ENCODE measurements at places on chromosomes 5 and 9.

GRCh38 chr9:5846096-5846495, 13.2 kb upstream of the ERMP1 start:
- DNase-seq: no peak

DNA sequence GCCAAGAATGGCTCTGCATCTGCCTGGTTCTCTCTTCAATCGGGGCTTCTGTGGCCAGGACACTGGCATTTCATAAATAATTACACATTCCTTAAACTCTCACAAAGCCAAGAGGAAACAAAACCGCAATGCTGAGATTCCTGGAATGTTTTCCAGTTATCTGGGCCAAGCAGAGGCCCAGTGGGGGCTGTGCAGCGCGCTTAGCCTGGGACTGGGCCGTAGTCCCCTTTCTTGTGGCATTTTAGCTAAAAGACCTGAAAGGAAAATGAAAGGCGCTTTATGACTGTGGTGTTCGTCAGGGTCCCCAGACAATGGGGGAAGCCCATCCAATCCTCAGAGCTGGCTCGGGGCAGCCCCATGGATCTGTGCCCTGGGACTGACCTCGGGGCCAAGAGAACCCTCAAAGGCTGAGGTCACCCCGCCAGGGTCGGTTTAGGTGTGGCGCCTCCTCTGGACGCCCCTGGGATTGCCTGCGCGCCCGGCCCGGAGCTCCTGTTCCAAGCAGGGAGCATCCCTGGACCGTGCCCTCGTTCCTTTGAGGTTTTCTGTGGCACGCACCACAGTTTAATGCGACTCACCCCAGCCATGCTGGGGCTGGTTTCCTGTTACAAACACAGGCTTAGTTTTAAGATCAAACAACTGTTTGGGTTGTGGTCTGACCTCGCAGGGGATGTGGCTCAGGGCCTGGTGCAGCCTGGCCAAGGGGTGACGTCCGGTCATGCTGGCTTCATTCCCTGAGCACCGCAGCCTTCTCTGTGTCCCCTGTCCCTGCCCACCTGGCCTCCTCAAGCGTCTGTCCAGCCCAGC, 51.5 kb upstream of the NKD2 start:
- peak; percentile 90 for DNase-seq

GRCh38 chr5:10577371-10578292, 13.8 kb downstream of the ANKRD33B start:
- no peak for DNase-seq

DNA sequence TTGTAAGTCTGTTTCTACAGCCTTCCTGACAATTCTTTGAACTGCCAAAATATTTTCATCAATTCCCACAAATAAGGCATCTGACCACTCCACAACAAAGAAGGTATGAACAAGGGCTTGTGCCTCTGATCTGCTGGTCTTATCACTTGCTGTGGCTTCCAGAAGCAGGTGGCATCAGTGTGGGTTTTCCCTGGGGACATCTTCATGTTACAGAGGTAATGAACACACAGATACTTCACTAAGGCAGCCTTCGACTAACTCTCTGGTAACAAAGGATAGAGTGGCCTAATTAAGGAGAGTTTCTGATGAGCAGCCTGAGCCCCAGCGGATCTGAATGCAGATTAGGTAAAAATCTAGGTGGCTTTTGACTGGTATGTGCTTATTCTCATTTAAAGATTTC, 15.2 kb upstream of the ERAP2 start:
- no peak for DNase-seq

DNA sequence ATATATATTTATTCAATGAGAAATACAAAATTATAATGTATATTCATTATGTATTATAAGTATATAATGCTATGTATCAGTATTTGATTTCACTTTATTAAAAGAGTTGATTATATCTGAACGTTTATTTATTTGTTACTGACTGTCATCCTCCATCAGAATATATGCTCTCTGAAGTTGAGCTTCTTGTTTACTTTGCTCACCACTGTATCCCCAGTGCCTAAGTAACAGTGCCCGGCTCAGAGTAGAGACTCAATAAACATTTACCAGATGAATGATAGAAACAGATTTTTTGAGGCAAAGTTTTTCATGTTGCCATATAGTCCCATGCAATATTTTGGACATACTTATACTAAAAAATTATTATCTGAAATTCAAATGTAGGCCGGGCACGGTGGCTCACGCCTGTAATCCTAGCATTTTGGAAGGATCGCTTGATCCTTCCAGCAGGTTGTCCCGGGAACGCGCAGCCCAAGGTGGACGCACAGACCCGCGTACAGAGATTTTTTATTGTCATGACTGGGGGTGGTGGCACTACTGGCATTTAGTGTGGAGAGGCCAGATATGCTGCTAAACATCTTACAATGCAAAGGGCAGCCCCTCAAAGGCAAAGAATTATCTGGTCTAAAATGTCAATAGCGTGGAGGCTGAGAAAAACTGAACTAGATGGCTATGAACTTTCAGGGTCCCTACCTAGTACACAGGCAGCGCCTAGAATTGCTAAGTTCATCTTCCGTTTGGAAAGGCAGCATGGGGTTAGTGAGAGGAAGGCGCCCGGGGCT, 761 bp upstream of the DNAJC25 start:
- no peak for DNase-seq

DNA sequence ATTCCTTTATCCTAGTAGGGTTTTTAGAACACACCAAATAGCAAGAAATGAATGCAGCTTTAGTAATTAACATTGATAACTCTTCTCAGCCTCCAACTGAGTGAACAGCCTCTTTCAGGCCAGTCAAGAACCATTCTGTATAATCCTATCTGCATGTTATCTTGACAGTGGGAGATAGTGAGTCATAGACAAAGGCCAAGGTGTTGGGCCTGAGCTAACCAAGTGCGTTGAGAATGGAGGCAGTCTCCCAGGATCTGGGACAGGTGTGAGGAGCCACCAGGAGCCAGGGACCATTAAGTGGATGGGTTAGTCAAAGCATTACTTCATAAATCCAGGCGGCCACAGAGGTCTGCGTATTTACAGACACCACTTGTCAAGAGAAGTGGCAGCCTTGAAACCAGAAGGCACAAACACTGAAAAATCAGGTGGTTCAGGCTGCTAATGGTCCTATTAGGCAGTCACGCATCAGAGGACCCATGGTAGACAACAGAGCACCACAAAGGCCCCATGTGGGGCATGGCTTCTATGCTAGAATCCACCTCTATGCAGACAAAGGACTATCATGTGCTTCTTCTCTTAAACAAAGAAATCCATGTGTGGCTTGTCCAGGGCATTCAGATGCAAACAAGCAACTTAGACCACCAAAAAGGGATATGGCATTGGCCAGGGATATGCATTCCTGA, 409.7 kb upstream of the PIK3R1 start:
- DNase-seq: no peak

- no peak for DNase-seq
These were observed 234.4 kb downstream of the ARHGAP26 start for GRCh38 chr5:143004361-143005145.

GRCh38 chr5:175920231-175920811, 47.8 kb downstream of the THOC3 start:
- no peak for DNase-seq

GRCh38 chr5:169133531-169133930, 167.4 kb downstream of the SLIT3 start:
- DNase-seq: no peak

- no peak for DNase-seq
These were observed 1.1 kb upstream of the PROB1 start for GRCh38 chr5:139395844-139396640.

GRCh38 chr5:136682986-136683385, 317.6 kb upstream of the TRPC7 start:
- DNase-seq: no peak

- no peak for DNase-seq
These were observed 52.4 kb downstream of the HMGCR start for GRCh38 chr5:75389430-75389829.

- no peak for DNase-seq
These were observed 13.7 kb downstream of the C1QTNF2 start for GRCh38 chr5:160356550-160357347.

- DNase-seq: no peak
These were observed 180.0 kb downstream of the FGF18 start for GRCh38 chr5:171599411-171599810.

DNA sequence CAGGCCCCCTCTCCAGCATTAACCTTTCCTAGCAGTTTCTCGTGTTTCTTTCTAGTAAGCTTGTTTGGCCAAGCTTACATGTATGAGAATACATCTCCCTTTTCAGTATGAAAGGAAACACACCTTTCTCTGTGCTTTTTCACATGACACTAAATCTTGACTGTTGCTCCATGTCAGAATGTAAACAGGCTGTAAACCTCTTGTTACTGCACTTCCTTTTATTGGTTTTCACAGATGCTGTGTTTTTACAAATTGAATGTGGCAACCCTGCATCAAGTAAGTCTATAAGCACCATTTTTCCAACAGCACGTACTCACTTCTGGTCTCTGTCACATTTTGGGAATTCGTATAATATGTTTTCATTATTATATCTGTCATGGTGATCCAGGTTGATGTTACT, 2.2 kb upstream of the CANX start:
- DNase-seq: no peak

- no peak for DNase-seq
These were observed 33.6 kb downstream of the PRRT1B start for GRCh38 chr9:131578731-131579504.

- no peak for DNase-seq
These were observed 80.8 kb downstream of the MAPKAP1 start for GRCh38 chr9:125626187-125626586.

GRCh38 chr9:81656871-81657337, 32.4 kb downstream of the TLE1 start:
- no peak for DNase-seq

- no peak for DNase-seq
These were observed 87.5 kb downstream of the SECISBP2 start for GRCh38 chr9:89405826-89406225.

DNA sequence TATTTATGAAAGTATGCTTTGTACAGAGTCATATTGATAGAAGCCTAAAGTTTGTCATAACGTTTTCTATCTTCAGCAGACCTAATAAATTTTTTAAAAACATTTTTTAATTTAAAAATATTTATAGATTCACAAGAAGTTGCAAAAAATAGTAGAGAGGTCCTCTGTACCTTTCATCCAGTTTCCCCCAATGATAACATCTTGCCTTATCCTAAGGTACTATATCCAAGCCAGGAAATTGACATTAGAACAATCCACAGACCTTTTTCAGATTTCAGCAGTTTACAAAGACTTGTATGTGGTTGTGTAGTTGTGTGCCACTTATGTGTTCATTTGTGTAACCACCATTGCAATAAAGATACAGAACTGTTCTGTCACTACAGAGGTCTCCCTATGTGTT, 88.5 kb downstream of the SLC12A2 start:
- DNase-seq: no peak

GRCh38 chr9:111959468-111960359, 63.1 kb downstream of the UGCG start:
- DNase-seq: peak; percentile 55

DNA sequence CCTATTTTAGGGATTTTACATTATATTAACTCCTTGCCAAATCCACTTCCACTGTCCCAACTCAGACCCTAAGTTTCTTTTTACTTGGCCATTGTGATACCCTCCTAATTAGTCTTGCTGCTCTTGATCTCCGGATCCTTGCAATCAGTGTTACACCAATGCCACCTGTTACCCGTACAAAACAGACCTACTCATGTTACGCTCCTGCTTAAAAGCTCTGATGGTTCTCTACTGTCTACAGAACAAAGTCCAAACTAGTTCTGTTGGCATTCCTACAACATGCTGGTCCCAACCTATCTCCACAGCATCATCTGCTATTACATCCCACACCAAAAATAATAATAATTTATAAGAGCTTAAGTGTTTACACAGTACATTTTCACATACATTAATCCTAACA, 9.8 kb downstream of the ECPAS start:
- no peak for DNase-seq

- DNase-seq: no peak
These were observed 17.0 kb downstream of the LARS1 start for GRCh38 chr5:146165460-146165859.

DNA sequence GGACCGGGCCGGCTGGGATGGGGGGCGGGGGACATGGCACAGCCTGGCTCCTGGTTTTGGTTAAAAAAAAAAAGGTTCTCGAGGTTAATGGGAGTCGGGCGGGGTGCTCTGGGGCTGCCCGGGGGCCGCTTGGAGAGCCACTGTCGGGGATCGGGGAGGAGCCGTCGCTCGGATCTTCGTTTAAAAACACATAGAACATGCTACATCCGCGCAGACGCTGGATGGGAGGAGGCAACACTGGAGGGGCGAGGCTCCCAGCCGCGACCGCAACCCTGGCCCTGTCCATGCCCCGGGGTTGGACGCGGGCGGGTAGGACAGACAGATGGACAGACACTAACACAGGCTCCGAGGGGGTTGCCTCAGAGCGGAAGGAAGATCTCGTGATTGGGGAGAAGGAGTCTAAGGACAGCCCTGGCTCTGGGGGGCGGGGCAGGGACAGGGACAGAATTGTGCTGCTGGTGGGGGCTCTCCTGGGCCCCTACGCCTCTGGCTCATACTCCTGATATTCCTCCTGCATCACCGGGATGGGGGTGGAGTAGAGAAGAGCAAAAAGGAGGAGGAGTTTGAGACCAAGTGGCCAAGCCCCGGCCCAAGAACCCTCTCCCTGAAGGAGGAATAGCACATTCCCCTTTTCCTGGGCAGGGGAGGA, 9.9 kb downstream of the SNCB start:
- DNase-seq: no peak

- DNase-seq: peak; percentile 90
These were observed 297.8 kb downstream of the GADD45G start for GRCh38 chr9:89902450-89903140.
